Activated CD4-positive, alpha-beta T cell treated with anti-CD3 and anti-CD28 coated beads, Interleukin-2, Interleukin-6, amounts not matched to agents 100 ng/mL and 50 ng/mL, durations not matched to agents 16 hours and 8 hours (primary cell): ENCODE measurements at places on chromosomes 13 and 19.

DNA sequence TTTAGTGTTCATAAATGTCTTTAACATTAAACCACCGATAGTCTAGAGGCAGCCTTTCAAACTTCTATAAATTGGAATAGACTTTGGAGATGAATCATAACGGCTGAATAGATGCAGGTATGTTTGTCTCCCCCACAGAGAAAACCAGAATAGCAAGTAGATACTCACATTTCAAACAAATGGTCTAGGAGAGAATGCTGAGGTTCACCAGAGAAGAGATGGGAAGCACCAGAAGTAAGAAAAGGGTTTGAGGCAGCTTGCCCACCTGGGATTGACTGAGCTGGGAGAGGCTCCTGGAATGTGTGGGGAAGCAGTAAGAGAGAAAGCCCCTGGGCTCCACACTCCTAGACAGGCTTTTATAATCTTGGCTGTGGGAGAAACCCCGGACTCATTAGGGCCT, 6.4 kb downstream of the IGFL3 start:
- no peak for DNase-seq

DNA sequence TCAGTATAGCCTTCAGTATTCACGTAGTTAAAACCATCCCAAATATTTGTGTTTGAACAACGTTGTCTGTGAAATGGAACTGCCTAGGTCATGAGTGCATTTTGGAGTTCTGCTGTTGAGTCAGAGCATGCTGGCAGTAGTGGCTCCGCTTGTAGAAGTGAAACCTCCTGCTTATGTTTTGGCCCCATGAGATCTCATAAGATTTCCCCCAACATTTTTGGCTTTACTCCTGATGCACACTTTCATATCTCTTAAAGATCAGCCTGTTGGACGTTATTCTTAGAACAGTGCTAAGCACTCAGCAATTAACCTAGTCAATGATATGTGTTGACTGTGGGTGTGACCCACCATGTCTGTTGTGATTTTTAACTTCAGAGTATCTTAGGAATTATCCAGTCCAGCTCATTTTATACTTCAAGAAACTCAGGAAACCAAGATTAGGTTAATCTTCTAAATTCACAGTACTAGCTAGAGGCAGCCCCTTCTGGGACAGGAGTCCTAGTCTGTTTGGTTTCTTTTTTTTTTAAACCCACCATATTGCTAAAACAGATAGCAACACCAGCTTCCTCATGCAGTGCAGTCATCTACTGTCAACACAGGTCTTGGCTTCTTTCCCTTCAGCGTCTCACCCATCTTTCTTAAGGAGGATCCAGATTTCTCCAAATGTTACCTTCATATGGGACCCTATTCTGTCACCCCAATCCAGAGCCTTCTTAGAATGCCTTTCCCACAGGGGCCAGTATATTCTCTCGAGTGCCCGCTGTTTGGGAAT, 26.2 kb downstream of the RAP2A start:
- DNase-seq: no peak

- DNase-seq: peak; percentile 69
These were observed 17.6 kb downstream of the LIG1 start for GRCh38 chr19:48152551-48152950.

DNA sequence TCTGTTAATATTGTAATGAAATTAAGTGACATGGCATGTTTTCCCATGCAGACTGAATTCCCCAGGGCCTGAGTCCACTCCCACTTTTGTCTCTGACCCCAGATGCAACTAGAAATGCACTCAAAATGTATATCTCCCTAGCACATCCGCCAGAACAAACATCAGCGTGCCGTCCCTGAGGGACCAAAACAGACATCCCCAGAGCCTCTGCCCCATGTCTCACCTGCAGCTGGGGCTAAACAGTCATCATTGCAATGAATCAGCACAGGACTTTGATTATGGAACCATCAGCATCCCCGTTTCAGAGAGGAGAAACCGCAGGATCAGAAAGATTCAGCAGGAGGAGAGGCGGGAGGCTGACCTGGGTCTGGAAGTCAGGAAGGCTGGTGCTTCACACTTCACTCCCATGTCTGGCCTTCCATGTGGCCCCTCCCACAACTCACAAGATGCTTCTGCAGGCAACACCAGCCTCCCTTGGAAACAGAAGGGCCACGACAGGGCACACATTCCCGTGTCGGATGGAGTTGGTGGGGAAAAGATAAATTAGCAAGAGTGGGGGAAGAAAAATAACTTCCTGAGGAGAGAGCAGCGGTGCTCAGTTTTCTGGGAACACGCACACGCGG, 130.6 kb upstream of the VSTM2B start:
- DNase-seq: no peak

DNA sequence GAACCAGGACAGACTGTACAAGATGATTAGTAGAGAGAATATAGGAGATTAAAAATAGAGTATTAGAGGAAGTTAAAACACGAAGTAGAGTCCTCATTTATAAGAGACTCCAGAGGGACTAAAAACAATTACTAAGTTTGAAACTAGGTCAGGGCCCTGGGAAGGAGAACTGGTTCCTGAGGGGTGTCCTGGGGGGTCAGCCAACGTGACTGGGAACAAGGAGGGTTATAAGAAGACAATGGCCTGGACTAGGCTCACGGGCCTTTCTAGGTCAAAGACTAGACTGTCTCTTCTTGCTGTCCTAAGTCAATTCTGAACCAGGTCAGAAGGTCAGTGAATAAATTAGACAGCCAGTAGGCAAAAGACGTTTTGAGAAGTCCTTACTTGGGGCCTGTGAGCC, 165.3 kb downstream of the IER2 start:
- no peak for DNase-seq

DNA sequence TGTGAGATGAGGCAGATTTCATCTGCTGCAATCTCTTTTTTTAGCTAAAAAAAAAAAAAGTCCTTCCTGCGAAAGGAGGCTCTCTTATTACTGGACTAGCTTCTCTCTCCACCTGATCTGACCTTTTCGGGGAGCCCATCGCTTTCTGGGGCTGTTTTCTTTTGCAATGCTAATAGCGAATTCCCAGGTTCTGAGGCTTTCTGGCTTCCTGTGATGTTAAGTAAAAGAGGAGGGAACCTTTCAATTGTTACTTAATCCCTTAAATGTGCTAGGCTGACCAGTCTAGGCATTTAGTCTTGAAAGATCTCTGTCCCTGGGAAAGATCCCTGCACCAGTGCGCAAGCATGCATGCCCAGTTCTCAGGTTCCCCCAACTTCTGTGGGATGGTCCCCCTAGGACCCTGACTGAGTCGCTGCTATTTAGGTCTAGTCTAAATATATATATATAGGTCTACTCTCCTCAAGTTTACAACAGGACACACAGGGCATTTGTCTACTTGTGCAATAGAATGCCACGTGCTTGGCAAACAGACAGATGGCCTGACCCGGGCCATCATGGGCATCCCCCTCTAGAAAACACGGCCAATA, 224.7 kb downstream of the ZNF536 start:
- DNase-seq: no peak

DNA sequence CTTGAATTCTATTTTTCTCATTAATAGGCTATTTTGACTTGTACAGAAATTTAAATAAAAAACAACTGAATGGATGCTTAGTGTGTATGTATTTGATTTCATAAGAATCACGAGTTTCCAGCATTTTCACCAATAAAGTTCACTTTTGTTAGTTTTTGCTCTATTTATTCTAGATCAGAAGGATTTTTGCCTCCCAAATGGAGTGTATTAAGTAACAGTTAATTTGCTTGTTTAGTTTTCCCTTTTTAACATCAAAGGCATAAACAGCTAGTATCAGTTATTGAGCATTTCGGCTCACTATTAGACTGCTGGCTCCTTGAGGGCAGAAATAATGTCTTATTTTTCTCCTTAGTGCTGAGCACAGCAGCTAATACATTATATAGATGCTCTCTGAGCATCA, 414.1 kb downstream of the FGF9 start:
- DNase-seq: no peak

- DNase-seq: peak; percentile 68
These were observed 729 bp upstream of the MADCAM1 start for GRCh38 chr19:495402-496111.

GRCh38 chr13:30466358-30466714, 600 bp upstream of the HMGB1 start:
- no peak for DNase-seq

- DNase-seq: no peak
These were observed 84.8 kb downstream of the ZNF728 start for GRCh38 chr19:22918221-22918620.

- no peak for DNase-seq
These were observed 240.8 kb downstream of the NHLRC3 start for GRCh38 chr13:39279077-39279476.

- DNase-seq: no peak
These were observed 63.7 kb downstream of the TBC1D4 start for GRCh38 chr13:75418186-75418843.

GRCh38 chr13:40576369-40576768, 90.1 kb downstream of the FOXO1 start:
- DNase-seq: no peak

- DNase-seq: no peak
These were observed 5.6 kb downstream of the SIGLEC7 start for GRCh38 chr19:51147663-51148062.

- no peak for DNase-seq
These were observed 93.5 kb upstream of the MRI1 start for GRCh38 chr19:13670846-13671245.

DNA sequence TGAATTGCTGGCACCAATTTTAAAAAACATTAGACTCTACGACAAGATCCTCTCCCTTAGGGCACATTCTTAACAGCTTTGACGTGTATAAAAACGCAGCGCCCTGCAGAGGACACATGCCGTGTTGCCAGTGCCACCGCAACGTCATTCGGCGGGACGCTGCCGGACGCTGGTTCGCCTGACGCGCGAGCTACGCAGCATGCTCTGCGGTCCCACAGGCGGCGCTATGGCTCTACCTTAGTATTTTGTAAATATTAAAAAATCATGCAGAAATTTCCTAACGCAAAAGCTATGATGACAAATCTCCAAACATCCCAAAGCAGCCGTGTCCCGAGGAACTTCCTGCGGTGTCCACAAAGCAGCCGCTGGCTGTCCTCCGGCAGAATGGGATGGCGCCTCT, 4.2 kb upstream of the ADPRHL1 start:
- DNase-seq: no peak

DNA sequence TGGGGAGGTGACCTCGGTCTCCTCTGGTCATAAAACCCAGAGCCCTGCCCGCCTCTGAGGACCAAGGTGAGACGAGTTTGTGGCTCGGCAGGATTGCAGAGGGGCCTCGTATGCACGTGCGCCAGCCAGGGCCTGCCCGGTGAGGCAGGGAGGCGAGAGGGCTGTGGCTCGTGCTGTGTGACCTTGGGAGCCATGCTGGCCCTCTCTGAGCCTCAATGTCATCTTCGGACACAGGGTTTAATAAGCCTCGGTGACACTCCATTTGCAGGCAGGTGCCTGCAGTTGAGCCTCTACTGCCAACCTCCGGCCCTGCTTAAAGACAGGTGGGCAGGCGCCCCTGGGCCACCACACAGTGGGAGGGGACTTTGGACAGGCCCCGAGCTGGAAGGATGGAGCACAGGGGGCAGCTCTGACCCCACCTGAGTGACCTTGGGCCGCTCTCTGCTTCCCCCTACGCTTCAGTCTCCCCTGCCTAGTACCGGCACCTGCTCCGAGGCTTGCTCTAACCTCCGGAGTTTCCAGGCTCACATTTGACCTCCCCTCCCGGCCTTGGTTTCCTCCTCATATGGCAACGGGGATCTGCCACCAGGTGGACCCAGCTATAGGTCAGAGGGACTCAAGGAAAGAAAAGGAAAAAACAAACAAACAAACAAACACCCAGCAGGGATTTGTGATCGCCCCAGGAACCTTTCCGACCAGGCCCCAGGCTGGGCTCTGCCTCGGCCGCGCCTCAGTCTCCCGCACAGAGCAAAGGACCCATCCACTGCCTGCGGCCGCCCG, 3.1 kb downstream of the ZBTB7A start:
- DNase-seq: no peak

DNA sequence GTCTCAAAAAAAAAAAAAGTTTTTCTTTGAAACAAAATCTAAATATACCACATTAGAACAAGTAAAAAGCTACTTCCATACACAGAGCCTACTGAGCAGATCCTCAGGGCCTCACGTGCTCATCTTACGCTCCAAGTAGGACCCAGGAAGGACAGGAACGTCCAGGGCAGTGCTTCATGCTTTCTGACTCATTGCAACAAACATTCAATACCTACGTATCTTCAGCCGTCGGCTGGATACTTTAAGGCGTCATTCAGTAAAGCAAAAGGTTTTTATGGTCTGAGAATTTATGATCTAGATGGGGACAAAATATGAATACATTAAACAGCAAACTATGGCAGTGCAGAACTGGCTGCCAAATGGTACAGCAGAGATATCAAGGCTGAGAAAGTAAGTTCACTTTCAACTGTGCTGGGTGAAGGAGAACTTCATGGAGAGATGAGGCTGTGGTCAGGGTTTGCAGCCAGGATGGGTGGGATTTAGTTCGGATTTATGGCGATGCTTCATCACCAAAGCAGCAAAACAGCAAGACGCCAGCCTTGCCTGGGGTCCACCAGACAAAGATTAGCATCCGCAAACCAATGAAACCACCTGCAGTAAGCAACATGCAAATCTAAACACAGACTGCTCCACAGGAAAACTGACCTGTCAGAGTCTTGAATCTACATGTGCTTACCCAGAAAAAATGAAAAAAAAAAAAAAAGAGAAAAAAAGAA, 20.5 kb downstream of the CARS2 start:
- no peak for DNase-seq

- DNase-seq: no peak
These were observed 3.2 kb upstream of the ABCC4 start for GRCh38 chr13:95304453-95304852.

GRCh38 chr19:46841458-46842083, 9.1 kb downstream of the AP2S1 start:
- DNase-seq: no peak

GRCh38 chr19:38310986-38311385, 4.8 kb downstream of the YIF1B start:
- no peak for DNase-seq

DNA sequence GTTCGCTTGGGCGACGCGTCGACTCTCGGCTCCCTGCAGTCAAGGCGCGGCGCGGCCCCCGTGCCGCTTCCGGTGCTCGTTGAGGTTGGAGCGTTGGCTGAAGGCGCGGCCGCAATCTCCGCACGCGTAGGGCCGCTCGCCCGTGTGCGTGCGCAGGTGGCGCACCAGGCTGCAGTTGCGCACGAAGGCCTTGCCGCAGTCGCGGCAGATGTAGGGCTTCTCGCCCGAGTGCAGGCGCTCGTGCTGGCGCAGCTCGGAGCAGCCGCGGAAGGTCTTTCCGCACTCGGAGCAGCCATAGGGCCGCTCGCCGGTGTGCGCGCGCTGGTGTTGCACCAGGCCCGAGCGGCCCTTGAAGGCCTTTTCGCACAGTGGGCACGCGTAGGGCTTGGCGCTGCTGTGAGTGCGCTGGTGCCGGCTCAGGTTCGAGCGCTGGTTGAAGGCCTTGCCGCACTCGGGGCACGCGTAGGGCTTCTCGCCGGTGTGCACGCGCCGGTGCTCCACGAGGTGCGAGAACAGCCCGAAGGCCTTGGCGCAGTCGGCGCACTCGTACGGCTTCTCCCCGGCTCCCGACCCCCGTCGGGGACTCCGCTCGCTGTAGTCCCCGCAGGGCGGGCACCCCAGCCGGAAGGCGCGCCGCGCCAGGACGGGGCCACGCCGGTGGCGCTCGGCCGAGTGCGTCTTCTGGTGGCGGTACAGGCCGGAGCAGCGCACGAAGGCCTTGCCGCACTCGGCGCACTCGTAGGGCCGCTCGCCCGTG, 5.3 kb upstream of the ZNF497 start:
- no peak for DNase-seq
